ENCODE measurements at places on chromosomes 7 and 10.
A peak's percentile ranks its signal among the peaks of the same experiment; 100 is the strongest.

DNA sequence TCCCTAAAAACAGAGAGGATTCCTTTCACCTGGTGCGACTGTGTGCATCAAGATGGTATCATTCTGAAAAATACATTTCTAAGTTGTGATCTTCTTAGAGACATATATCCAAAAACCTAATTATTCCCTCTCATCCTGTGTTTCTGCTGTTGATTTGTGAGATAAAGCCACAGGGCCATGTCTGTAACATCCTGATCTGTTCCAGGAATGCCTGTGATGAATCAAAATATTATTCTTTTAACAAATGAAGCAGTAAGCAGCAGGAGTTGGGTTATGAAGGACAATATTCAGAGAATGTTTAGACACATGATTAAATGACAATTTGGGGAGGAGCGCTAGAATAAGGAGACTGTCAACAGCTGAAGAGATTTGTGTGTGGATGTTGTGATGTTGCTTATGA, 731.4 kb downstream of the KCNMA1 start:
- no peak for DNase-seq

DNA sequence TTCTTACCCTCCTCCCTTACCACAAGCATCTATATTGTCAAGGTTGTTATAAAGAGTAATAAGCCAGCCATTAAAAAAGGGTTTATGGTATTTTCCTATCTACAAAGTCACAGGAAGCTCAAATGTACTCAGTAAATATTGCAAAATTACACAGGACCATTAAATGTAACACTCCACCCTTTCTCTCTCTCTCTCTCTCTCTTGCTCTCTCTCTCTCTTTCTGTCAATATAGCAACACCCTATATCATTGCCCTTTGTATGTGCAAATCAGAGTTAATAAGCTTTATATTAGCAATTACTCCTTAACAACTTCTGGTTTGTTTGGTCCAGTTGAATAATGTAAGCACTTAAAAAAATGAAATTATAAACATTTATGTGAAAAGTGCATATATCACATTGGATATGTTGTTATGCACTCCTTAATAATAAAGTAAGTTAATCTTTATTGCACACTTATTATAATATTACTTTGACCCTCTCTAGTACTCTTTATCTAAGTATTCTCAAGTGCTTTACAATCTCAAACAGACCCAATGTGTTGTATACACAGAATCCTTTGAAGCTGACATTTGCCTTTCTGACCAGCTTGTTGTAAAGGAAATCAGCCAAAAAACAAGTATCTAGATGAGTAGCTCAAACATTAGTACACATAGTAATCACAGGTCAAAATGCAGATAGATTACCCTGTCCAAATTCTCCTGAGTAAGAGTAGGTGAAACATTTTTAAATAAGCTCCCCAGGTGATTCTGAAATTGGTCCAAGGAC, 93.2 kb downstream of the CFTR start:
- DNase-seq: no peak

- no peak for DNase-seq
These were observed 101.5 kb upstream of the RAB11FIP2 start for GRCh38 chr10:118148247-118148646.

GRCh38 chr7:105136221-105136620, 122.2 kb downstream of the KMT2E start:
- DNase-seq: peak; percentile 10

- peak; percentile 73 for DNase-seq
These were observed 78.4 kb downstream of the IPMK start for GRCh38 chr10:58189269-58189668.

DNA sequence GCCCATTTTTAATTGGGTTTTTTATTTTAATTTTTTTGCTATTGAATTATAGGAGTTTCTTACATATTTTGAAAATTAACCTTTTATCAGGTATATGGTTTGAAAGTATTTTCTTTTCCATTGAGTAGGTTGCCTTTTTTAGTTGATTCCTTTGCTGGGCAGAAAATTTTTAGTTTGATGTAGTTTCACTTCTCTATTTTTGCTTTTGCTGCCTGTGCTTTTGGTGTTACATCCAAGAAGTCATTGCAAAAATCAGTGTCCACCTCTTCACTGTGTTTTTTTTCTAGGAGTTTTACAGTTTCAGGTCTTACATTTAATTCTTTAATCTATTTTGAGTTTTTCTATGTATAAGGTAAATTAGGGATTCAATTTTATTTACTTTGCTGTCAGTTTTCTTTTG, 129.8 kb upstream of the FERD3L start:
- DNase-seq: no peak

- DNase-seq: no peak
These were observed 45.1 kb upstream of the ANAPC16 start for GRCh38 chr10:72170733-72171132.

DNA sequence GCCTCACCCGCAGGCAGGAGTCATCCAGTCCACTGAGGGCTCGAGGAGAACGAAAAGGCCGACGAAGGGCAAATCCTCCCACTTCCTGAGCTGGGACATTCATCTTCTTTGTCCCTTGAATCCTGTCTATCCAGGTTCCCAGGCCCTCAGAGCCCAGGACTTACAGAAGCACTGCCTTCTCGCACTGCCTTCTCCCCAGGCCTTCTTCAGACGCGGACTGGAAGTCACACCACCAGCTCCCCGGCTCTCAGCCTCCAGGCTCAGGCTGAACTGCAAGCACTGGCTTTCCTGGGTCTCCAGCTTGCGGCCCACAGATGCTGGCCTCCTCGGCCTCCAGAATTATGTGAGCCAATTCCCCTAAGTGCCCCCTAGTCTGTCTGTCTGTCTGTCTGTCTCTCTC, 6.4 kb upstream of the MMP21 start:
- DNase-seq: no peak

DNA sequence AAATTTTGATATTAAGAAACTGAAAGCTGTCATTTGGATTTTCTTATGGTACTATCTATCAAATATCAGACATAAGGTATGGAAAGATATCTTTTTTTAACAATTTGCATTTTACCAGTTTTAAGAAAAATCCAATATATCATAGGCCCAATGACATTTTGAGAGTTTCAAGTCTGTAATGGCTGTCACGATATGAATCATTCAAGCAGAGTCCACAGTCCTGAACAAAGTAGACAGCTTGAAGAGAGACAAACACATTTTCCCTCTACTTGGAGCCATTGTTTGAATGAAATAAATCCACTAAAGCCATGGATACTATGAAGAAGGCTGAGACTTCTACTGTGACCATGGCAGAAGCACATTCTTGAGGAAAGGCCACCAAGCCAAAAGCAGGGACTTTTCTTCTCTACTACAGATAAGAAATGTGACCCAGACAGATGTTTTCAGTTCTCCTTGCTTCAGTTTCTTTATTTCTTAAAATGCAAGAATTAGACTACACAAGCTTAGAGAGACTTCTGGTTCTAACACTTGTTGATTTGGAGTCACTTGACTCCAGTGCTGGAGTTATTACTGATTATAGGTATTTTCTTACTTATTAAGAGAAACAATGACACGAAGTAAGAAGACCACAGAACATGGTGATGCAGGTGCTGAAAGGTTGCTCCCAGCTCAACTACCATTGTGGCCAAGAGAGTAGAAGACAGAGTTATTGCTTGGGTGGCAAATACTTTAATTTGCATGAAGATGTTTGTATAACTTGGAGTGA, 429.1 kb downstream of the KIF20B start:
- no peak for DNase-seq

DNA sequence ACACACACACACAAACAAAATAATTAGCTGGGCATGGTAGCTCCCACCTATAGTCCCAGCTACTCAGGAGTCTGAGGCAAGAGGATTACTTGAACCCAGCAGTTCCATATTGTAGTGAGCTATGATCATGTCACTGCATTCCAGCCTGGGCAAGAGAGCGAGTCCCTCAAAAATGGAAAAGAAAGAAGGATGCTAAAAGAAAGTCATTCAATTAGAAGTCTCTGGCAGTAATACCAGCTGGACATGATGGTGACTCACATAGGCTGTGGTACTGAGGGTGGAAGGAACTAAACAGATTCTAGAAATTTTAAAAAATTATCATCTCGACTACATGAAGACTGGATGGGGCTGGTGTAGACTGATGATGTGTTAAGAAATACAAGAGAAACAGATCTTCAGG, 385.3 kb downstream of the ETV1 start:
- no peak for DNase-seq

GRCh38 chr10:110994406-110995086, 75.1 kb downstream of the SHOC2 start:
- no peak for DNase-seq

- DNase-seq: no peak
These were observed 369.9 kb downstream of the WDR11 start for GRCh38 chr10:121221072-121221471.

DNA sequence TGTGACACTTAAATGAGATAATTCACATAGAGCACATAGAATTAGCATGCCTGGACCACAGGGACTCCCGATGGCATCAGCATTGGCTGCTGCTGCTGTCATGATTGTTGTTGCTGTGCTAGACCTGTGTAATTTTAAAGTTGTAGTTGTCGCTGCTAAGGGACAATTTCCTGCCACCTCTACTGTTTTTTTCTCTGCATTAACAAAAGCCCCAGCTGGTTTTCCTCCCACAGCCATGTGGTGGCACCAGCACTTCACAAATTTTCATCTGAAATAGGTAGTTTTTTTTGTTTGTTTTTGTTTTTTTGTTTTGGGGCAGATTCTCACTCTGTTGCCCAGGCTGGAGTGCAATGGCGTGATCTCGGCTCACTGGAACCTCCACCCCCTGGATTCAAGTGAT, 25.4 kb upstream of the PRXL2A start:
- peak; percentile 79 for DNase-seq

- peak; percentile 18 for DNase-seq
These were observed 3.3 kb upstream of the NEUROG3 start for GRCh38 chr10:69576334-69577011.

GRCh38 chr10:26821699-26822570, 38.8 kb downstream of the ABI1 start:
- no peak for DNase-seq

DNA sequence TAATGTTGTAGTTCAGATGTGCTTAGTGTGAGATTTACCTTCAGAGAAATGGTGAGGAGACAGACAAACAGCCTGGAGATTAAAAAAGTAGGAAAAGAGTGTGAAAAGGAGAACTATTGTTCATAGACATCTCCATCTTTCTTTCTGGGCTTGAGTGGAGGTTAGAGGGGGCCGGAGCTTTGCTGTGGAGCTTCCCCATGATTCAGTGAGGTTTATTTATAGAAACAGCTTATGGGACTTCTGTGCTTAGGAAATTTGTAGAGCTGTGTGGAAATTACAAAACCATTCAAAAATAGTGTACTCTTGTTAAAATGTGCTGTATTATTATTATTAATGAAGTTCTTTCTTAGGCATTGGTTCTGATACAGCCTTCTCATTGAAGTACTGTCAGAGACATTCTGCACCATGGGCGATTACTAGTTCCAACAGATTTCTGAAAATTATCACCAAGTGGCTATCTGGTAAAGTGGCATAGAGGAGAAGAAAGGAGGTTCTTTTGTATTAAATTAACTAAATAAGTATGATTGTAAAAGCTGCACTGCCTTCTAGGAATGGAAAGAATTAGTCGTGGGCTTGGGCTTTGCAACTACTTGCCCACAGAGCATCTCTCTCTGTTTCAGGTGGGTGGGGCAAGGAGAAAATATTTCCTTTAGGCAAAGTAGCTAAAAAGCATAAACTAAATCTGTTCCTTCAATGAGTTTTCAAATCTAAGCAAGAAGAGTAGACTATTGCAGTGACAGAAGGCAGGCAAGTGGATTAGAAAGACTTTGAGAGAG, 8.7 kb upstream of the TCAF1 start:
- peak; percentile 40 for DNase-seq

GRCh38 chr10:130141038-130141437, 4.8 kb downstream of the GLRX3 start:
- no peak for DNase-seq

- no peak for DNase-seq
These were observed 135.1 kb downstream of the DPY19L1 start for GRCh38 chr7:34902182-34902581.

GRCh38 chr10:110306452-110306768, 1.7 kb upstream of the SMNDC1 start:
- DNase-seq: no peak

- DNase-seq: no peak
These were observed 85.6 kb upstream of the PDCD4 start for GRCh38 chr10:110786172-110786571.

DNA sequence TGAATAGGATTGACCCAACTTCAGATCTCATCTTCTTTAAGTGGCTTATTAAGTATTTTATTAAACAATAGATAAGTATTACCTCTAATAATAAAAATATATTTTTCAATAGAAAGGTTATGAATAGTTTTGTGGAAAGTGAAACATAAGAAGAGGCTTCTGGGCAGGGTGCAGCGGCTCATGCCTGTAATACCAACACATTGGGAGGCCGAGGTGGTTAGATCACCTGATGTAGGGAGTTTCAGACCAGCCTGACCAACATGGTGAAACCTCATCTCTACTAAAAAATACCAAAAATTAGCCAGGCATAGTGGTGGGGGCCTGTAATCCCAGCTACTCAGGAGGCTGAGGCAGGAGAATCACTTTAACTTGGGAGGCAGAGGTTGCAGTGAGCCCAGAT, 26.5 kb downstream of the GPR85 start:
- no peak for DNase-seq

- DNase-seq: peak; percentile 7
These were observed 183.5 kb downstream of the CREB5 start for GRCh38 chr7:28595801-28596200.

Data from adipocyte (in vitro differentiated cells).